ENCODE measurements at places on chromosomes 1 and 21.

GRCh38 chr1:39898648-39899603 lies 2.8 kb downstream of the MYCL start:
- no peak for DNase-seq

- peak; percentile 56 for DNase-seq
Measured at GRCh38 chr1:155499953-155500639, 62.5 kb downstream of the ASH1L start.

DNA sequence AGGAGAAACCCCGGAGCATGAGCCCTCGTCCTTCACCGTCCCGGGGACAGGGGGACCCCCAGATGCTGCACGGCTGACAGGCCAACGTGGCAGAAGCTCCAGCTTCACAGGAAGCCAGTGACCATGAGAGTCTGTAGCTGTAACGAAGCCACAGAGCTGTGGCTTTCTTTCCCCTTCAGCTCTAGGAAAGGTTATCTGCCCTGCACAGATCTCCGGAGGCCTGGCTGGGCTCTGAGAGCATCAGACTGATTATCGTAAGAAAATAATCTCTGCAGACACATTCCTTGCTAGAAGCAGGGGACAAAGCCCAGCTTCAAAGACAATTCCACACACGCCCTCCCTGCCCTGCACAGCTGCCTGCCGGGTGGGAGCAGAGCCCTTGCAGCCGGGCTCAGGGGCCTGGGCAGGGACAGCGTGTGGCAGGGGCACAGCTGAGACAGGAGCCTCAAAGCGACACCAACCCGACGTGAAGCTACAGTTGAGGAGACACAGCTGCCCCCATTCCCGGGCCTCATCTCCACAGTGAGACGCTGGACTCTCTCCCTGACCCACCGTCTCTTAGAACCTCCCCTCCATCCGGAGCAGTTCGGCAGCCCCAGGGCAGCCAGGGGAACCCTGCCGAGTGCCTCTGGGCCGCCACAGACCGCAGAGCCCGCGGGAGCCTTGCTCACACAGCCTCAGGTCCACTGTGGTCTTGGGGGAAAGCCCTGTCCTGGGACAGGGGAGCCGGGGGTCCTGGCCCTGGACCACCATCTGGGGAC lies 30.6 kb downstream of the POFUT2 start:
- DNase-seq: no peak

GRCh38 chr1:115783311-115783710 lies 14.8 kb upstream of the CASQ2 start:
- DNase-seq: no peak

- DNase-seq: no peak
Measured at GRCh38 chr1:36884029-36884701, 150.2 kb downstream of the GRIK3 start.
